ENCODE measurements at places on chromosomes 1 and 21. TPM values are rescaled to one million over a fixed set of nuclear protein-coding genes. Genes with fewer than 3 reads are reported as not detected.

CHML gene
- total RNA-seq, result 8.1 TPM

NUP210L gene
- 0.86 TPM for total RNA-seq

GPN2 gene
- total RNA-seq, result 9.9 TPM

SLC9C2 gene
- under 0.01 TPM for total RNA-seq

Data from articular chondrocyte of knee joint (primary cell).